Head of caudate nucleus (tissue), 42 donors: ENCODE measurements at places on chromosomes 5 and 9.

GRCh38 chr9:84974258-84974657 is 304.7 kb downstream of the NTRK2 start:
- DNase-seq = no peak

GRCh38 chr9:23824830-23825591 is 1.0 kb downstream of the ELAVL2 start:
- DNase-seq = no peak

DNA sequence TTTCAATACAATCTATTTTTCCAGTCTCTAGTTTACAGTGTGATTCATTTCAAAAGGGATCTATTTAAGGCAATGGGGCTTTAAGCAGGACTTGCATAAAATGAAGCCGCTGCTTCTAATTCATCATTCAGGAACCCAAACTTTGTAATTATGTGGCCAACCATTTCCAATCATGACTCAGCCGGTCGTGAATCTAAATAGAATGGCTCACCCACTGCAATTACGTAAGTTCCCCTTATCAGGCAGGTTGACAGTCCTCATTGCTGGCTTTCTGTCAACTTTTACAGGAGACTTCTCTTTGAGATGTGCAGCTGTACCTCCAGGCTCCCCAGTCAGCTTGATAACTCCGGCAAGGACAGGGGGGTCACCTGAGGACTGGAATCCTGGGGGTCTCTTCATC is 152.8 kb upstream of the DAP start:
- peak; percentile 6 for DNase-seq

GRCh38 chr5:26026044-26026443 is 1012.3 kb downstream of the CDH9 start:
- no peak for DNase-seq

DNA sequence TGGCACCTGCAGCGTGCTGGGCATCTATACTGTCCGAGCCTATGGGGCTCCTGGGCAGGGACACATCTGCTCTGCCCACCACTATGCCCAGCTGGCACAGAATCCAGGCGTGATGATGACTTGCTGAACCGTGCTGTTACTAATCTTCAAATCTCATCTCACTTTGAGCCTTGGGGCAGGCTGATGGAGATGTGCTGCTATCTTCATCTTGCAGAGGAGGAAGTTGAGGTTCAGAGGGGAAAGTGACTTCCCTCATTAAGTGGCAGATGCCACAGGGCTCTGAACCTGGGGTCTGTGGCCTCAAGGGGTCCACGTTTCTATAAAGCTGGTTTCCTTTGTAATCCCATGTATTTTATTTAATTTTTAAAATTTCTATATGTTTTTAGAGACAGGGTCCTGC is 4.7 kb downstream of the SLC2A6 start:
- no peak for DNase-seq

DNA sequence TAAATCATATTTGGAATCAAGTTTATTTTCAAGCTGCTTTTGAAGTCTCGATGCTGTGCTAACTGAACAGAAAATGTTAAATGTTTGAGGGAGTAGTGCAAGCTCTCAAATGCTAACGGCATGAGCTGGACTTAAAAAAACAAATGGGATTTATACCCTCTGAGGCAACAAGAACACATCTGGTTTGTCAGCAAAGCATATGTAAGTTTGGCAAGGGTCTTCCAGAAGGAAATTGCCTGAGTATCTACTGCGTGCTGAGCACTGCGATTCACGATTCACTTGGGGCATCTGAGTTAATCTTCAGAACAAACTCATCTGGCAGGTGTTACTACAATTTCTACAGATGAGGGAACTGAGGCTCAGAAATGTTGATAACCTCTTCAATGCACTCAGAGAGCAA is 98.4 kb upstream of the C9orf72 start:
- DNase-seq = no peak

- DNase-seq = no peak
These were observed 15.2 kb upstream of the KCNIP1 start for GRCh38 chr5:170488570-170488969.

DNA sequence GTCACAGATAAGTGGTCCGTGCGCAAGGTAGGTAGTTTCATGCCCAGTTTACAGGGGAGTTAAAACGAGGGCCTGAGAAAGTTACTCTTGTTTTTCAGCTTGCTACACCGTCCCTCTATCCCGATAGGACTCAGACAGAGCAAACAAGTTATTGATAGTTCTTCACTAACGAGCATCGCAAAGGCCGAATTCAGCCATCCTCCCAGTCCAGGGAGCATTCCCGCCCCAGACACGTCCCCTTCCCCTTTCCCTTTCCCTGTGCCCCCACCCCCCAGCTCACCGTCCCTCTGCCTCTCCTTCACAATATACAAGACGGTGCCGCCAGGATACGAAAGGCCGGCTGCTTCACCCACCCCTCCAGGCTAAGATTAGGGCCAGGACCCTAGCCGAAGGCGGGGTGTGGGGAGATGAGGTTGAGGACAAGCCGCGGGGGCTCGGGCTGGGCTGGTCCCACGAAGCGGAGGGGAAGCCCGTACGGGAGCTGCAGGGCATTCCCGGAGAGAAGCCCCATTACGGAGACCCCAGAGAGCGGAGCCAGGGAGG is 599 bp downstream of the KIAA1191 start:
- DNase-seq = no peak

GRCh38 chr9:111663301-111663823 is 2.0 kb downstream of the GNG10 start:
- DNase-seq = no peak

- DNase-seq = peak; percentile 32
These were observed 11.6 kb upstream of the IL12B start for GRCh38 chr5:159341906-159342310.

- DNase-seq = no peak
These were observed 359.5 kb downstream of the CETN3 start for GRCh38 chr5:90050103-90050502.

GRCh38 chr9:86005253-86005775 is 64.4 kb downstream of the NAA35 start:
- no peak for DNase-seq

- no peak for DNase-seq
These were observed 2.0 kb upstream of the TNFAIP8 start for GRCh38 chr5:119353686-119354366.

GRCh38 chr5:94113087-94113486 is 371.7 kb upstream of the POU5F2 start:
- no peak for DNase-seq

DNA sequence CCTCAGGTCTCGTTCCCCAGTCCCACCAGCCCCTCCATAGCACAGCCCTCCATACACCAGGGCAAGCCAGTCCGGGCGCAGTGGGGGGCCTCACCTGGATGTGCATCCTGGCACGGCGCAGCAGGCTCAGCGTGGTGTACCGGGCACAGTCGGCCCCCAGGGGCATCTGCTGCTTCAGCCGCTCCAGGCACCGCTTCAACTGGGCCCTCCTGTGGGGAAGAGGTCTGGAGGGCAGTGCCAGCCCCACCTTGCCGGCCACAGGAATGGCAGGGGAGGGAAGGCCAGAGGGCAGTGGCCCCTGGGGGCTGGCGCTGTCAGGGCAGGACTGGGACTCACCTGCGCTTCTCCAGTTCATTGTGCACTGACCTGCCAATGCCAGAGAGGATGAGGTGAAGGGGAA is 1.4 kb downstream of the MXD3 start:
- no peak for DNase-seq

DNA sequence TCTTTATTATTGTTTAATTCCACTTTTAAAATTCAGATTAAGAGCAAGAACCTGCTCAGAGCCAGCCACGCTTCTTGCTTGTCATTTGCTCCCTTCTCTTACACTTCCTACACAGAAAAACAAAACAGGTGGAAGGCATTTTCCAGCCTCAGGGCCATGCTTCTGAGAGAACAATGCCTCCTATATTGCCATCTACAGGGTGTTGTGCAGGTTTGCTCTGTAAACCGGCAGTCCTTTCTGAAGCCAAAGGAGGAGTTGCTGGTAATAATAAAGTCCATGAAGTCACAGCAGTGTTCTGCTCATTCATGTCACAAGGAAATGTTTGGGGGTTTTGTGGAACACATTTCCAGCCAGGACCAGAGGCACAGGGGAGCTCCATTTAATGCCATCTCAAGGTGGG is 16.1 kb upstream of the PRLR start:
- DNase-seq = no peak

DNA sequence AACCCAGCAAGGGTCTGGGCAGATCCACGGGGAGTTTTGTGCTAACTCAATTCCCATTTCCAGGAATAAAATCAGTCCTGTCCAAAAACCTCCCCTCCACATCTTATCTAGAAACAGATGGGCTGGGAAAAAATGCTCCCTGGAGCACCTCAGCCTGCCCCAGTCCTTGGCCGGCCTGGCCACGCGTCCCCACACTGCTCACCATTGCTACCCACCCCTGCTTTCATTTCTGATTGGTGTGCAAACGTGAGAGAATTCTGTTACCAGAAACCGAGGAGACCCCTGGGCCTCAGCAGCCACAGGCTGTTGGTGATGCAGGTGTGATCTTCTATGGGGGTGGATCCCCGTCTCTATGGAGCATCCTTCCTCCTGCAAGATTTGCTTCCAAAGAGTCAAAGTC is 38.0 kb upstream of the OLFM1 start:
- DNase-seq = no peak

- DNase-seq = no peak
These were observed 386.0 kb upstream of the GRIN3A start for GRCh38 chr9:102124465-102124864.

DNA sequence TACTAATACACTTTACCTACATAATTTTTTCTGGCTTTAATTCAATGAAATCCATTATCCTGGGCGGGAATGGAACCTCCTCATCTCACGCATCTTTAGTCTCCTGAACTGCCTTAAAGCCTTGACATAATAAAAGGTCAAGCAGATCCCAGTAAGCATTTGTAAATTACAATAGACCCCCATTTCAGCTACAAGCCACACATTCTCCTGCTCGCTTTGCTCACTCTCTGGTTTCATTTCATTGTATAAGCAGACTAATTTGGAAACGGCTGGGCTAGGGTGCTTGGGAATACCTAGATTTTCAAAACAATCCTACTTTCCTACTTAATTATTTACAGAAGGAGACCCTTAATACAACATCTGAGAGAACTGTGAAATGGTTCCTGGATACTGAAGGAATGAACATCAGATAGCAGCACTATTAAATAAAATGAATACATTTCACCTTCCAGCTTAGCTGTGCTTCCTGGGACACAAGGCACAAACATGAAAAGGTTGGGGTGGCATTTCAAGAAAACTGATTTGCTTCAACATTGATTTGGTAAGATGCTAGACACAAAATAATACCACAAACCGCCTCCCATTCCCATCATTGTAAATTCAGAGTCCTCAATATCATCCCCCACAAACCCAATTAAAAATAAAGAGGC is 1.5 kb downstream of the JAKMIP2 start:
- no peak for DNase-seq

DNA sequence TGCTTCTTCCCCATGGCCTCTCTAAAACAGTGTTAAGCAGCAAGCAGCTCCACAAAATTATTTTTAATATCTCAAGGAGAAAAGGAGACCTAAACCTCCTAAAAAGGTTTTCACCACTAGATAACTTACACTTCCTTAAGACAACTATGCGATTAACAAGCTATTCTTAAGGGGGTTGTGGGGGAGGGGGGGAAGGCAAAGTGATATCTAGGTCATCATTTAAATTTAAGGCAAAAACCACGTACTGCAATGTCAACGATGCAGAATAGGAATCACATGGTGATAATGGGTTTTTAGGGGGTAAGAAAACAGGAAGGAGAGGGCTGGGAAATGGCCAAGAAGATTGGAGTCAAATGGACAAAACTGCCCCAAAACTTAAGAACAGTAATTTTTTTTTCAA is 32.6 kb downstream of the CSNK1A1 start:
- DNase-seq = no peak

DNA sequence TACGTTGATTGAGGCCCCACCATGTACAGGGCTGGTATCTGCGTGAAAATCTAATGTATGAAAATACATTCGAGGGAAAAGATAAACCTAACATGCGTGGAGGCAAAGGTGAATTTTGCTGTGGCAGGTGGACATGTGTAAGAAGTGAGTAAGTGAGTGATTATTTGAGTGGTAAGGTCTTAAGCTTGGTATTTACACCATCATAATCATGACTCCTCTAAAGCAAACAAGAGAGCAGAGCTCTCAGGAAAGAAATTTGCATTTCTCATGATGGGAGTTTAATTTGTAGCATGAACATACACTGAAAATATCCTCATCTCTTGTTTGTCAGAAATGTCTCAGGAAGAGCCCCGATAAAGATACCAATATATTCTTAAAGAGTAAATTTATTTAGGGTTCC is 260.6 kb downstream of the PSAT1 start:
- no peak for DNase-seq

DNA sequence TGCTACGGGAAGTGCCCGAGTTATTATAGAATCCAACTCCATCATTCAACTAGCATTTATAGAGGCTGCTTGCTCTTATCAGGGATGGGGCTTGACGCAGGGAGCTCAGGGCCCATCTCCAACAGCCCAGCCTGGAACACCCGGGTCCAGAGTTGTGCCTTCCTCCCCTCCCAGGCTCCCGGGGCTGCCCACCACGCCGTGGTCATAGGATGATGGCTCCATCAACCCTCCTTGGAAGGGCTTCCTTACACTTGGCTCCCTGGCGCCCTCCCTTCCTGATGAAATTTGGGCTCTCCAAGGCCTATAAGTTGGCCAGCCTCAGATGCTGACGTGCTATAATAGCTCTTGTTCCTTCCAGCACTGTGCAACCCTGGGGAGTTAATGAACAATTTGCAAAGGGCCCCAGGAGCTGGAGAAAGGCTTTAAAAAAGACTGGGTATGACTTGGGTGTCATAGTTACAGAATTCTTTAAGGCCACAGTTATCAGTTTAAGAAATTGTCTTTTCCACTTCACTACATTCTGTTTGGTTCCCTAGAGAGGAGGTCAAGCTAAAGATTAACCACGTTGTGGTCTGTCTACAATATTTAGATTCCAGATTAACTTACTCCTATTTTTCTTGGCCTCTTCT is 42.5 kb upstream of the GADD45G start:
- DNase-seq = no peak

GRCh38 chr5:160442824-160443431 is 21.3 kb downstream of the PTTG1 start:
- no peak for DNase-seq

GRCh38 chr9:93830606-93831005 is 124.5 kb downstream of the BARX1 start:
- no peak for DNase-seq

- no peak for DNase-seq
These were observed 624.5 kb upstream of the CHD1 start for GRCh38 chr5:99553211-99553810.

DNA sequence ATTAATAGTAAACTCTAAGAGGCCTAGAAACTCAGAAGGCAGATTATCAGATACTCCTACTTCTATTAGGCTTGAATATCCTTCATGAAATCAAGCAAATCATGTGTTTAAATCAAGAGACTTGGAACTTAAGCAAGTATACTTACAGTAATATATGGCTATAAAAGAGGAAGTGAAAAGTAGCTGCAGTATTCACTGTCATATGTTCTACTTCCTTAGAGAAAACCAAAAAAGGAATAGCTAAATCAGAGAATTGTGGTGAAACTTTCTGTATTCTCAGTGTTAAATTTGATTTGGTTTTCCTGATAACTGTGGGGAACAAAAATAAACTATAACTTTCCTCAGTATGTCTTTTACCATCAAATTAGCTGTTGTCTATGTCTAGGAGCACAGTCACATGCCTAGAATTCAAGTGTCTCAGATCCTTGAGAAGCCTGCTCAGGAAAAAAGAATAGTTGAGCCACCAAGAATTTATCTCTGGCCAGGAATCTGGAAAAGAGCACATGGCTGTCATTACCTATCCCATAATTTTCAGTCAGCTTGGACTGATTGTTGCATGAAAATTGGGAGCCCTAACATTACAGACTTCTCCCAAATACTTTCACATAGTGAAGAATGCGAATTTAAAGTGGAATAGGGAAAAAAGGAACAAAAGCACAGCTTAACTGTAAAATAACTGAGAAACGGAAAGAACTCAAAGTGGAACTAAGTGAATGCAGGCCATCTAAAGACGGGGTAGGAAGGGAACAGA is 1.7 kb downstream of the FKBP15 start:
- DNase-seq = no peak
